Hypothalamus (tissue), 51 donors: ENCODE measurements at places on chromosomes 11 and 22.

DNA sequence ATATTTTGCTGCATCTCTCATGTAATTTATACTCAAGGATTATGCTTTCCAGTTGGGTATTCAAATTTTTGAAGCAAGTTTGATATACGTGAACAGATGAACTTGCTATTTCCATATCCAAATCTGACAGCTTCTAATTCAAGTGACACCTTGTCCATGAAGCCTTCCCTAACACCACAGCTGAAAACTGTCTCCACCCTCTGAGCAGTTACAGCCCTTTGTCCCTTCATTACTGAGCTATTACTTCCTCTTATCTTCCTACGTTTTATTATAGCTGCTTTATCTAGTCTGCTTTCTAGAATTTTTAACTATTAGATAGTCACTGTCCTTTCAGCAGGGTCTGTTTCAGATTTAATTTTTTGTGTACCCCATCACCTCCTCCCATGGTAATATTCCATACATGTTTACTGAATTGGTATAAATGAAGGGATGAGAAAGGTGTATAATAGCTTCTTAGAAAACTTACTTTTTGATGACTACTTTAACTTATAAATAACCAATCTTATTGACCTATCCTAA, 13.3 kb upstream of the PRSS23 start:
- DNase-seq, result no peak

DNA sequence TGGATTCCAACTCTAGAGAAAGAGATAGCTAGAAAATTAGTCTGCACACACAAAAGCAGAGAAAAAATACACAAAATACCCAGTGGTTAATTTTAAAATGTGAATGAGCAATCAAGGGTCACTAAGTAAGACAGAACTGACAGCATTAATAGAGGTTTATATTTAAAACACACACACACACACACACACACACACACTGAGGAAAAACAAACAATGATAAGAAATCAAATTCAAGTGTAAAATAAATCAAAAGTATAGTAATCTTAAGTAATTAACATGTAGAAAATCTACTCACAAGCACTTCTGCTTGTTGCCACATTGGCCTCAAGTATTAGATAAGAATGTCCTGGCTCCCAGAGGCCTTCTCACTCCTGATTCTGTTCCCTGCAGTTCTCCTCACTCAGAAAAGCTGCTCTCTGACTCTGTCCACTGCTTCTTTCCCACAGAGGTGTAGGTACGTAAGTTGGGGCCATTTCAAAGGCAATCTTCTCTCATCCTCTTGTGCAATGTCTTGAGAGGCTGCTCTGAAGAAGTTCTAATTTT, 33.3 kb upstream of the OLFML1 start:
- DNase-seq, result no peak

GRCh38 chr22:46007003-46007847, 30.3 kb upstream of the WNT7B start:
- peak; percentile 49 for DNase-seq

DNA sequence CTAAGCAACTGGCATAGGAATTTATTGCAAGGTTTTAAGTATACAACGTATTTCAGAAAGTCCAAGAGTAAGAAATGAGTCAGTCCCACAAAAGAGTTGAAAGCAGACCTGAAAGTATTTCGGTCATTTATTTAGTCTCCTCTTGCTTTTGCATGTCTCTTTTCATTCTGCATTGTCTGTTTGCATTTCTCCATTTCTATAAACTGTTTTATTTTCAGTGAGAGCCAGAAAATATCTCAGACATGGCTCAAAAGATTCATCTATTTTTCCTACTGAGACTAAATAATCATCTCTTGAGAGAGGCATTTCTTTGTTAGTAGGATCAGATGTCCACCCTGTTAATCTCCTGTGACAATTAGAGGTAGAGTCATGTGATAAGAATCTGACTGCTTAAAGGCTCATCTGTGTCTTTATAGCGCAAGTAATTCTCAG, 219.1 kb upstream of the CCDC179 start:
- DNase-seq, result no peak

GRCh38 chr22:48350456-48350855, 1477.2 kb downstream of the BRD1 start:
- no peak for DNase-seq

- no peak for DNase-seq
Observed at GRCh38 chr11:15114501-15115475, at the start of gene INSC. INSC (plus strand) TSS chr11:15114923; CDS start chr11:15149175, 34,252 bp downstream.

DNA sequence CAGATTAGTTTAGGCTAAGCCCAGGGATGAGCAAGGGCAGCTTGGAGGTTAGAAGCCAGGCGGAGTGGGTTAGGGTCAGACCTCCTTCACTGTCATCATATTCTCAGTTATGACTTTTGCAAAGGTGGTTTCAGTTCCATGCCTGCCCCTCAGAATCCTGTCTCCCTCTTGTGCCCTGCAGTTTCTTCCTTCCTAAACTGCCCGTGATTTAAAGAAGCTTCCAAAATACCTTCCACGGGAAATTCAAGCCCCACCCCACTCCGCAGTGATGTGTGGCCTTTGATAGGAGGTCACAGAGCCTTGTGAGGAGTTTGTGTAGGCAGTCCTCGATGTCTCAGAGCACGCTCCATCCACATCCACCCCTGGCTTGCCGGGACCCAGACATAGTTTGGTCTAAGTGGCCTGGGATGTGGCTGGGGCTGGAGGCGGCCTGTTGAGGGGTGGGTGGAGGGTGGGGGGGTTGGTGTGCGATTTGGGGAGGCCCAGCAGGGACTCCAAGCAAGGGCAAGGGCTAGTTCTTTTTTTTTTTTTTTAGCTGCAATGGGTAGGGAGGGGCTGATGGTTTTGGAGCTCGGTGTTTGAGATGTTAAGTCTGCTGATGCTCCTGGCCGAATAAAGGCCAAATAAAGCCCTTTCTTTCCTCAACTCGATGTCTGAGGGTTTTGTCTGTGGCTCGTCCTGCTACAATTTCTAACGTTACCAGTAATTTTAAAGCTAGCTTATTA, 1.6 kb upstream of the IFITM1 start:
- no peak for DNase-seq

DNA sequence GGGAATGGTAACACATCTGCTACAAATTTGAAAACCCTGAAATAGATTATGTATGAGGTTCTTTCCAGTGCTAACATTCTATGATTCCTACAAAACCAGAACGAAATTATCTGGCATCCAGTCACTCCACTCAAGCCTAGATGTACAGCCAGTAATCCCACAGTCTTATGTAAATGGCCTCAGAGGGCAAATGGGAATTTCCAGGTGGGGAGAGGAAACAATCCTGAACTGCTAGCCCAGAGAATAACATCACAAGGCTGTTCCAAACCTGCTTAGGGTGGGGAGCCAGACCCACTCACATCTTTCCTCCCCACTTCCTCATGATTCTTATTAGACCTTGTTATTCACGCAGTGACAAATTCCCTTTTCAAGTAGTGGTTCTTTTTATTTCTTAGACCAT, 3.5 kb downstream of the FIBIN start:
- no peak for DNase-seq

DNA sequence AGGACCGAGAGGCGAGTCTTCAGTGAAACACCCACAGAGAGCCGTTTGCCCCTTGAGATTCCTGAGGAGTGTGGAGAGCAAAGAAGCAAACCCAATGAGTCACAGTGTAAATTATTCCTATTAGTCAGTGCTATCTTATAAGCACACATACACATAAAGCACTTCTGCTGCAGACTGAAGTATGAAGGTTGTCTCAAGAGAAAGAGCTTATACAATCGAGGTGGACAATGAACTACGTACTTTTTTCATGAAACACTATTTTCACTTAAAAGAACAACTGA, 37.3 kb downstream of the GALNT18 start:
- no peak for DNase-seq

DNA sequence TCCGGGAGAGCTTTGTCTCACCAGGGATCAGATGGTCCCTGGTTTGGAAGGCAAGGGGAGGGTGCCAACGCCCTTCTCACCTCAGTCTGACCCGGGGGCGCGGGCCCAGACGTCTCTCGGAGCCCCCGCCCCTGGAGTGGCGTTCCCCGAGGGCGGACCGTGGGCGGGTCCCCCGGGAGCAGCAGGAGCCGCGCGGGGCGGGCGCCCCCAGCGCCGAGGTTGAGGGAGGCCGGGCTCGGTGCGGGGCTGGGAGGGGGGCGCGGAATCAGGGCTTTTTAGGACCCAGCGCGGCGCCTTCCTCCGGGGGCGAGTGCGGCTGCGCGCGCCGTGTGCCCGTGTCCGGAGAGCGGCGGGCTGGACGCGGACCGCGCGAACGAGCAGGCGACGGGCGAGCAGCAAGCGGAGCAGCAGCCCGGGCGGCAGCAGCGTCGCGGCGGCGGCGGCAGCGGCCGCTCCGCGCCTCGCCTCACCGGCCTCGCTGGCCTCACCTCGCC, at the start of gene KCNC1:
TSS of gene KCNC1 (plus strand) at position 364 of the 494 bp plus-strand sequence. CDS start 1,222 bp downstream, outside the sequence.
- DNase-seq, result no peak

DNA sequence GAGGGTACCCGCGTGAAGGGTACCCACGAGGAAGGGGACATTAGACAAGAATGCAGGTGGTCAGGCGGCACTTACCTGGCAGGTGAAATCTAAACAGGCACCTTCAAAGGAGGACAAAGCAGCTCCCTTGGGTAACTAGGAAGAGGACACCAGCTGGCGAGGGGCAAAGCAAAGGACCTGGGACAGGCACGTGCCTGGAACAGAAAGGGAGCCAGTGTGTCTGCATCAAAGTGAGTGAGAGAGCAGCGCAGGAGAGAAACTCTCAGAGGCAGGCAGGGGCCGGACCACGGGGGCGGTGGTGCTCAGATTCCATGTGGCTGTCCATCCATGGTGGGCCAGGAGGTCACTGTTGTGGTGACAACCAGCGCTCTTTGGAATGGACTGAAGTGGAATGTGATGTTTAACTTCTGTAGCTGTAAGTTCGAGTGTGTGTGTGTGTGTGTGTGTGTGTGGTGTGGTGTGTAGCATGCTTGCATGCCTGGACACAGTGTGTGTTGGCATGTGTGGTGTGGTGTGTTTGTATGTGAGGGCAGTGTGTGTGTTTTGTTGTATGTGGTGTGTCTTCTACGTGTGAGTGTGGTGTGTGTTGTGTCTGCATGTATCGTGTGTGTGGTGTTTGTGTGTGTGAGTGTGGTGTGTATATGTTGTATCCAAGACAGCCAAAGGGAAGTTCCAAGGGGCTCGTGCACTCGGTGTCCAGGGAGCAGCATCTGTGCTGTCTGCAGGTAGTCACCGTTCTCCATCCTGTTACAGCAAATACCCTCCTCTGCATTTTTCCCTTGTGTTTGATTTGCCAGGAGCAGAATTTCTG, 86.4 kb downstream of the CDKN1C start:
- DNase-seq, result no peak

GRCh38 chr11:128246810-128247594, 340.4 kb downstream of the ETS1 start:
- no peak for DNase-seq

- DNase-seq, result peak; percentile 28
Observed at GRCh38 chr22:22687638-22688500, 43.5 kb downstream of the GGTLC2 start.

- DNase-seq, result no peak
Observed at GRCh38 chr11:11468954-11469353, 115.9 kb upstream of the CSNK2A3 start.

DNA sequence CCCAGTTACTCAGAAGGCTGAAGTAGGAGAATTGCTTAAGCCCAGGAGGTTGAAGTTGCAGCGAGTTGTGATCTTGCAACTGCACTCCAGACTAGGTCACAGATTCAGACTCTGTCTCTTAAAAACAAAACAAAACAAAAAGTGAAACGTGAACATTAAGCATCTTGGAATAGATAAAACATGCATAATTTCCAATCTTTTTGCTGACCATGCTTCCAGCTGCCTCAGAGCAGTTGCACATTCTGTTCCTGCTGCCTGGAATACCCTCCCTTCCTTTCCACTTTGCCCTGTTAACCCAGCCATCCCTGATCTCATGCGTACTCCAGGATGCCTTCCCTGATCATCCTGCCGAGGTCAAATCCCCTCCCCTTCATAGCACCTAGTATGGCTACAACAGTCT, 718 bp upstream of the CCDC88B start:
- no peak for DNase-seq
